ENCODE measurements at places on chromosomes 4 and X.

GRCh38 chrX:17067534-17067933 lies 121.1 kb downstream of the REPS2 start:
- no peak for DNase-seq

GRCh38 chr4:89242864-89243732 lies 64.5 kb downstream of the GPRIN3 start:
- no peak for DNase-seq

GRCh38 chr4:40186665-40187014 lies 10.2 kb upstream of the RHOH start:
- DNase-seq, result no peak

GRCh38 chr4:88439161-88439760 lies 17.7 kb upstream of the HERC5 start:
- DNase-seq, result no peak

GRCh38 chr4:184010696-184011095 lies 105.6 kb downstream of the STOX2 start:
- DNase-seq, result no peak

DNA sequence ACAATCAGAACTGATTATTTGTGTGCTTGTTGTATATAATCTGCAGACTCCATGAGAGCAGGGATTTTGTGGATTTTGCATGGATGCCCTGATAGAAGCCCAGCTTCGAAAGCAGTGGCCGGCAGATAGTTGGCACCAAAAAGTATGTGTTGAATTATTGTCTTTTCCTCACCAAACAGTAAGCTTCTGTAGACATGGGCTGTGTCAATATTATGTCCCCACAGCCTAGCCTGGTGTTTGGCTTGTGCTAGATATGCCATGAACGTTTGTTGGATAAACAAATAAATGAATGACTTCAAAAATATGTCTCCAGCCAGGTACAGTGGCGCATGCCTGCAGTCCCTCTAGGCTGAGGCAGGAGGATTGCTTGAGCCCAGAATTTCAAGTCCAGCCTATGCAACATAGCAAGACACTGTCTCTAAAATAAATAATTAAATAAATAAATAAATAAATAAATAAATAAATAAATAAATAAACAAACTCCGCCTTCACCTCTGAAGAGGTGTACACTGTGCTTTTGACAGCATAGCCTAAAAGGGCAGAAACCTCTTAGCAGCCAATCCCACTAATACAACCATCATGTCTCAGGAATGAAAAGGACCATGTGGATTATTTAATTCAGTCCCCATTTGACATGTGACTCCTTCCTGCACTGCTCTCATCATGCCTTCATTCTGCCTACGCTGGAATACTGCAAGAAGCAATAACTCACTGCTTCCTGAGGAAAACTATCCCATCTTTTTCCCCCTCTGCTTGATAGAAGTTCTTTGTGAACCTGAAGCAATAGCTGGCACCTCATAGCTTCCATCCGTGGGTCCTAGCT lies 335.2 kb downstream of the FBXW7 start:
- DNase-seq, result no peak

Measured in hippocampal formation (tissue), 2 donors.